A549 treated with ZK216348 at 1 μM for 4 hours (cell line): ENCODE measurements at places on chromosomes 6 and 20. TPM values are rescaled to one million over a fixed set of nuclear protein-coding genes. Genes with fewer than 3 reads are reported as not detected.

Gene LGSN
- 1.7 to 3.4 TPM (median 3.0 TPM) in 5 replicates for total RNA-seq

Gene RFX6
- not detected in 5 replicates for total RNA-seq

Gene NPEPL1
- 29.2 to 41.3 TPM (median 32.0 TPM) in 5 replicates for total RNA-seq

Gene PERP
- total RNA-seq, result 59.9 to 95.4 TPM (median 86.3 TPM) in 5 replicates

Gene FILIP1
- 0.17 to 0.52 TPM (median 0.31 TPM) in 5 replicates for total RNA-seq

Gene NKAPL
- not detected in 5 replicates for total RNA-seq

Gene WFDC10B
- not detected in 5 replicates for total RNA-seq

Gene ATP6V1G2
- total RNA-seq, result 0.33 to 1.3 TPM (median 0.69 TPM) in 5 replicates

Gene SAMD5
- 0.58 to 0.87 TPM (median 0.70 TPM) in 5 replicates for total RNA-seq

Gene FOXP4
- total RNA-seq, result 12.5 to 28.7 TPM (median 24.7 TPM) in 5 replicates

Gene CDH4
- total RNA-seq, result 6.1 to 9.9 TPM (median 7.4 TPM) in 5 replicates

Gene HDGFL1
- not detected in 5 replicates for total RNA-seq

Gene TP53TG5
- total RNA-seq, result not detected in 5 replicates

Gene HCK
- total RNA-seq, result 0.07 to 0.14 TPM in 2 of 5 replicates, not detected in the others

Gene BPI
- not detected in 5 replicates for total RNA-seq

Gene SLC22A3
- total RNA-seq, result 33.9 to 44.9 TPM (median 40.5 TPM) in 5 replicates

Gene ULBP2
- 3.3 to 4.3 TPM (median 3.9 TPM) in 5 replicates for total RNA-seq

Gene PCMTD2
- 8.4 to 14.4 TPM (median 12.4 TPM) in 5 replicates for total RNA-seq

Gene GPLD1
- 0.60 to 1.6 TPM (median 0.93 TPM) in 5 replicates for total RNA-seq

Gene DCBLD1
- 27.3 to 36.2 TPM (median 31.0 TPM) in 5 replicates for total RNA-seq

Gene MATN4
- 0.13 to 0.19 TPM in 2 of 5 replicates, not detected in the others for total RNA-seq

Gene FOXQ1
- total RNA-seq, result 4.6 to 7.1 TPM (median 5.0 TPM) in 5 replicates

Gene ELOVL4
- 1.2 to 2.4 TPM (median 1.6 TPM) in 5 replicates for total RNA-seq

Gene PTK6
- total RNA-seq, result 2.4 to 4.1 TPM (median 3.6 TPM) in 5 replicates

Gene APOBEC2
- total RNA-seq, result not detected in 5 replicates

Gene NTSR1
- total RNA-seq, result 0.10 to 0.19 TPM (median 0.14 TPM) in 4 of 5 replicates, not detected in the other

Gene DUSP15
- total RNA-seq, result 0.62 to 1.3 TPM (median 0.90 TPM) in 5 replicates

Gene TGM3
- total RNA-seq, result 0.07 to 0.22 TPM (median 0.08 TPM) in 3 of 5 replicates, not detected in the others

Gene VSX1
- total RNA-seq, result 0.89 to 1.2 TPM (median 1.0 TPM) in 5 replicates

Gene CALHM4
- total RNA-seq, result not detected in 5 replicates

Gene SLC13A3
- total RNA-seq, result 0.21 TPM in 1 of 5 replicates, not detected in the others

Gene SLC17A1
- 0.14 TPM in 1 of 5 replicates, not detected in the others for total RNA-seq

Gene FBXO30
- total RNA-seq, result 3.6 to 6.1 TPM (median 5.4 TPM) in 5 replicates

Gene HRH3
- not detected in 5 replicates for total RNA-seq

Gene HLA-DMB
- 1.1 to 2.2 TPM (median 1.8 TPM) in 5 replicates for total RNA-seq

Gene CALHM5
- 0.05 to 0.07 TPM (median 0.06 TPM) in 5 replicates for total RNA-seq

Gene PLTP
- total RNA-seq, result 1.3 to 2.2 TPM (median 1.5 TPM) in 5 replicates

Gene CCN6
- total RNA-seq, result not detected in 5 replicates

Gene CST2
- total RNA-seq, result 0.28 to 0.83 TPM (median 0.50 TPM) in 4 of 5 replicates, not detected in the other

Gene SLC22A2
- total RNA-seq, result 0.25 to 0.34 TPM in 2 of 5 replicates, not detected in the others

Gene MOG
- not detected in 5 replicates for total RNA-seq

Gene SNAP25
- 11.5 to 20.3 TPM (median 15.3 TPM) in 5 replicates for total RNA-seq

Gene MLIP
- not detected in 5 replicates for total RNA-seq

Gene RSPO3
- total RNA-seq, result 74.6 to 135 TPM (median 86.5 TPM) in 5 replicates

Gene PRRT1
- 0.47 to 0.95 TPM (median 0.68 TPM) in 5 replicates for total RNA-seq

Gene KATNA1
- total RNA-seq, result 9.3 to 12.2 TPM (median 11.0 TPM) in 5 replicates

Gene ENPP3
- total RNA-seq, result not detected in 5 replicates

Gene IL20RA
- total RNA-seq, result not detected in 5 replicates

Gene EPPIN
- not detected in 5 replicates for total RNA-seq

Gene KIFC1
- 33.8 to 49.0 TPM (median 44.2 TPM) in 5 replicates for total RNA-seq

Gene SASH1
- 2.0 to 3.2 TPM (median 2.4 TPM) in 5 replicates for total RNA-seq

Gene SLC22A7
- not detected in 5 replicates for total RNA-seq

Gene TRIM15
- total RNA-seq, result 0.09 TPM in 1 of 5 replicates, not detected in the others

Gene VAPB
- 48.3 to 63.7 TPM (median 51.0 TPM) in 5 replicates for total RNA-seq

Gene MROH8
- 0.61 to 1.3 TPM (median 0.74 TPM) in 5 replicates for total RNA-seq

Gene TREM1
- 0.36 to 0.58 TPM in 2 of 5 replicates, not detected in the others for total RNA-seq

Gene RANBP9
- total RNA-seq, result 10.9 to 15.4 TPM (median 13.4 TPM) in 5 replicates

Gene SRMS
- 0.18 to 0.22 TPM in 2 of 5 replicates, not detected in the others for total RNA-seq

Gene TNXB
- 0.14 to 0.86 TPM (median 0.57 TPM) in 5 replicates for total RNA-seq

Gene LHFPL5
- total RNA-seq, result 0.26 TPM in 1 of 5 replicates, not detected in the others
